ENCODE measurements at places on chromosomes 5 and 9.

- DNase-seq, result no peak
Measured at GRCh38 chr9:126853667-126854066, 6.8 kb upstream of the ZBTB34 start.

DNA sequence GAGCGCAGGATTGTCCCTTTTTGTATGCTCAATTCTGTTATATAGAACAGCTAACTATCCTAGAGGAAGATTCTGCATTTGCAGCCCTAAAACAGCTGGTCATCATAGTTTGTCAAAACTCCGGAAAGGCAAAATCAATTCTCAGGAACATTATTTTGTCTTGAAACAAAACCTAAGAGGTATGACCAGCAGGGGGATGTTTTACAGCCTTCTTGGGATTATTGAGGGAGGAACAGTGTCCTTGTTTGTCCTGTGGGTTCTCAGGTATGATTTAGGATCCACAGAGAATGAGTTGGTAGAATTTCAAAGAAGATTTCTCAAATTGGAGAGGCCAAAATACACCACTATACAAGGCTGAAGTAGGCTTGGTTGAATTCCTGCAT is 136.4 kb downstream of the ZSWIM6 start:
- DNase-seq, result no peak

DNA sequence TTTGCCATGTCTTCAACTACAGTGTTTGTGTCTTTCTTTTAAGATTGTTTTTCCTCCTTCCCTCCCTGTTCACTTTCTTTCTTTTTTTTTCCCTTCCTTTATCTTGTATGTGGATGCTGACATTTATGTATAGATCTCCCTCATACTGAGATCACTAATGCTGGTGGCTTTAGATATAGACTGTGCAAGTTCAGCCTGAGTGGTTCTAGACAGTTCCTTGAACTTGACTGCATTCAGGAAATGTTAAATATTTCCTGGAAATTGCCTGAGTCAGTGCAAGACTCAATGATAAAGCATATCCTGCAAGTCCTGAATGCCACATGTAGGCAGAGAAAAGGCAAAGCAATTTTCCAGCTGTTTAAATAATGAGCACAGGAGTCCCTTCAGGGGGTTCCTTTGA is 182.5 kb upstream of the NR3C1 start:
- DNase-seq, result no peak

DNA sequence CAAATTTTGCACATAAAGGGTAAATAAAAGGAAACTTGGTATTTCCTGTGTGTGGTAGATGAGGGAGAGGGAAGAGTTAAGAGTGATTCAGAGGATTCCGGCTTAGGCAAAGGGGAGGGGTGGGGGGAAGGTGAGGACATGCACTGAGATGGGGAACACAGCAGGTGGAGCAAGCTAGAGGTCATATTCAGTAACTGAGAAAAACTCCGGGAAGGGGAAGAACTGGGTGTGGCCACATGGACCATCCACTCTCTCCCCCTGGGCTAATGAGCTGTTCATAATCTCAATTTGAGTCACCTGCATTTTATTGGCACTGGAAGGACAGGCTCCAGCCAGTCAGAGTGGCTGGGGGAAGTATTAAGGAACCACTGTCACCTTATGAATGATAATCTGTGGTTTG is 45.1 kb upstream of the UGCG start:
- no peak for DNase-seq

- no peak for DNase-seq
Measured at GRCh38 chr5:36494841-36495601, 111.4 kb upstream of the SLC1A3 start.

DNA sequence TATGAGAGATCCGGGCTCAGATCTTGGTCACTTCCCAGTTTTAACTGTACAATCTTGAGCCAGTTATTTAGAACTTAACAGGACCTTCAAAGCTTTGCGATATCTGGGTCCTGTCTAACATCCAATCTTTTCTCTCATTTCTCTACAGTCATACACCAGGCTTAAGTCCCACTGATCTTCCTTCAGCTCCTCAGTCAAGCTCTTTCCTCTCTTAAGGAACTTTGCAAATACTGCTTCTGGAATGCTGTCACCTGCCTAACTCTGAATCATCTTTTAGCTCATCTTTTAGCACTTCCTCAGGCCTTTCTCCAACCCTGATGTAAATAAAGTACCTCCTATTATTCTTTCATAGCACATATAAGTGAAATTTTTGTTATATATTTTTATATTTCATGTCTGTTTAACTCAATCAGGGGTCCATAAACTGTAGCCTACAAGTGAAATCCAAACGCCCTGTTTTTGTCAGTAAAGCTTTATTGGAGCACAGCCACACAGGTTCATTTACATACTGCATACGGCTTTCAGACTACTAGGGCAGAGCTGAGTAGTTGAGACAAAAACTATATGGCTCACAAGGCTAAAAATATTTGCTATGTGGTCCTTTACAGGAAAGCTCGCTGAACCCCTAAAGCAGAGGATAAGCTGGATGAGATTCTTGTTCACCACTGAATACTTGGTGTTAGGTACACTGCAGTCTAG is 63.5 kb downstream of the MEF2C start:
- DNase-seq, result no peak

DNA sequence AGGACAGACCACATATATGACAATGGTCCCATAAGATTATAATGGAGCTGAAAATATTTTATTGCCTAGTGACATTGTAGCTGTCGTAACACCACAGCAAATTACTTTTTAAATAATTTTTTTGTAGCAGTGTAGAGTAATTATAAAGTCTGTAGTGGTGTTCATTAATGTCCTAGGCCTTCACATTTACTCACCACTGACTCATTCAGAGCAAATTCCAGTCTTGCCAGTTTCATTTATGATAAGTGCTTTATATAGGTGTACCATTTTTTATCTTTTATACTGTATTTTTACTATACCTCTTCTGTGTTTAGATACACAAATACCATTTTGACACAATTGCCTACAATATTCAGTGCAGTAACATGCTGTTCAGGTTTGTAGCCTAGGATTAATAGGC is 67.6 kb downstream of the TLE4 start:
- DNase-seq, result no peak

- no peak for DNase-seq
Measured at GRCh38 chr9:127835991-127836516, 18.4 kb downstream of the ENG start.

DNA sequence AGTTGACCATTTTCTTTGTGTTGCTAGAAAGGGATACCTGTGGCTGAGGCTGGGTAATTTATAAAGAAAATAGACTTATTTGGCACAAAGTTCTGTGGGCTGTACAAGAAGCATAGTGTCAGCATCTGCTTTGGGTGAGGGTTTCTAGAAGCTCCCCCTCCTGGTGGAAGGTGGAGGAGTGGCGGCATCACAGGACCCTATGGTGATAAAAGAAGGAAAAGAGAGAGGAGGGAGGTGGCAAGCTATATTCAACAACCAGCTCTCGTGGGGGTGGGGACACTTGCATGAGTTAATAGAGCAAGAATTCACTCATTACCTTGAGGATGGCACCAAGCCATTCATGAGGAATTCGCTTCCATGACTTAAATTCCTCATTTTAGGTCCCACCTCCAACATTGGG is 2041.4 kb upstream of the CDH9 start:
- DNase-seq, result no peak

- DNase-seq, result no peak
Measured at GRCh38 chr5:21419383-21419782, 1431.4 kb upstream of the CDH18 start.

DNA sequence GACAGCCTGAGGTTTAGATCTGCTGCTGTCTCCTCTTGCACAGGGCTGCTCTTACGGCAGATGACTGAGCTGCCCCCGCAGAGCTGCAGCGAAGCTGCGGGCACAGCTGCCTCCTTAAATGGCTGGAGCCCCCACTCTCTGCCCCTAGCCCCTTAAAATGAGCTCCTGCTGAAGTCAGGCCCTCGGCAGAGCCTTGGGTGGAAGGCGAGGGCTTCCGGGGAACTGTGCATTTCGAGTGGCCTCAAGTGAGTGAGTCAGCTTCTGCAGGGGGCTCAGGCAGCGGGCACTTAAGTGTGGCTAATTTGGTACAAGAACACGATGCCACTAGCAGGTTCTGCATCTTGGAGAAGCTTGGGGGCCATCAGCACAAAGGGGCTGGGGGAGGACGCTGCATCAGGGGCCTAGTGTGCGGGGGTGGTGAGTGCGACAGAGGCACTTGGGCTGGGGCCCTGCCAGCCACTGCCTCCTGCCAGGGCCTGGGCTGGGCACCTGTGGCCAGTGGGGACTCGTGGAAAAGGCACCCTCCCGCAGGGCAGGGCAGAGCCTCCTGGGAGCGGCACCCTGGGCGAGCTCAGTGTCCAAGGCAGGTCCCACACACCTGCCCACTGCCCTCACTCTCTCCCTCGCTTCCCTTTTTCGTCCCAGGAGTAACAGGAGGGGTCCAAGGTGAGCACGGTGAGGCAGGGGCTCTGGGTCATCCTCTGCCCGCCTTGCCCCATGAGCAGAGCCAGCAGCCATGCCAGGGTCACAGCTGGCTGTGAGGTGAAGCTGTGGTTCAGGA is 28.8 kb upstream of the RNU6ATAC start:
- no peak for DNase-seq

DNA sequence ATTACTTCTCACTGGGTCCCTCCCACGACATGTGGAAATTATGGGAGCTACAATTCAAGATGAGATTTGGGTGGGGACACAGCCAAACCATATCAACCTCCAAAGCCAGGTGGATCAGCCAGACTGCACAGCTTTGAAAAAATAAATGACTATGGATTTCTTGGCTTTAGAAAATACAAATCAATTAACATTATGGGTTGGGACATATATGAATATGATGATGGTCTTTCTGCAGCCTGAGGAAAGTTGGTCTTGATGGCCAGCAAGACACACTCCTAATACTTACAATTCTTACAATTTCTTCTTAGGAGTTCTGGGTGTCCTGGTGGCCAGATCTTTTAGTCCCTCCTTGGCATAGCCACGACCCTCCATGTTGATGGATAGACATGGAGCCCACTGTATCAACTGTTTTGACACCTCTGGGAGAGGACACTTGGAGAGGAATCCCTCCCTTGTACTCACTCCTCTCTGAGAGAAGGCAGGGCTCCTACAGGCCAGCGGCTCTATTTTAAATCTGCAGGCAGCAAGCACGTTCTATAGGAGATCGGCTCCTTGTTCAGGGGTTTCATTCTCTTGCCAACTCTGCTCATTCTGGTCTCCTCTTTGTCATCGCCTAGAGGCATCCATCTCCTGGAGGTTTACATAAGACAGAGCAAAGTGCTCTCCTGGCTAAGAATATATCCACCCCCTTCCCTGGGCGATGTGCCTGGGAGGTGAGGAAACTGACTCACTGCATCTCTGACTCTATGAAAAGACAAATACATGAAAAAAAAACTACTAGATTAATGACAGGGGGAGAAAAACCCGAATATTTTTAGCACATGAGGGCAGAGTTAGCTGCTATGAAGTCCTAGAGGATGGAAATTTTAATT is 145.9 kb downstream of the CARTPT start:
- no peak for DNase-seq

DNA sequence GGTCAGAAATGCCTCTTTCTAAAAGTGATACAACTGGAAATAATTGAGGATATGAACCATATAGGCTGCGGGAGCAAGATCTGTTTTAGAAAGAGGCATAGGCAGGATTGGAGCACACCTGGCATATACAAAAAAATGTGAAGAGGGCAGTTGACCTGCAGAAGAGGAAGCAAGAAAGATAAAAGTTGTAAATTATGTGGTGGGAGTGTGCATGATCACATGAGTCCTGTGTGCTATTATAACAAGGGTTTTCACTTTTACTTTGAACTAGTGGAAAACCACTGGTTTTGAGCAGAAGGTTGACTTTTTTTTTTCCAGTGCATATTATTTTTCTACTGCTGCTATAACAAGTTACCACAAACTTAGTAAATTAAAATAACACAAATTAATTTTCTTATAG is 489.3 kb downstream of the ANXA1 start:
- DNase-seq, result no peak

DNA sequence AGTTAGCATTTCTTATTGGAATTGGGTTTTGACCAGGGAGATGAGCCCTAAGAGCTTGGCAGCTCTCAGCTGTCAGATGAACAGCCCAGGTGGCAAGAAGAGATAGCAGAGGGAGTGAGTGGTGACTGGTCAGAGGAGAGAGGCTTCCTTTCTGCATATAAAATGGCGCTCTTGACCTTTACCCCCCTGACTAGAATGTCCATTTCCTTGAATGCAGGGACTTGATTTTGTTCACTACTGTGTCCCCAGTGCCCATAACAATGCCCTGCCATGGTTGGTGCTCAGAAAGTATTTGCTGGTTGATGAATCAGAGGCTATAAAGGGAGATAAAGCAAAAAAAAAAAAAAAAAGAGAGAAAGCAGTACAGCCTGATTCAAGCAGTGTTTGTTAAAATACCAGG is 7.2 kb downstream of the CHMP5 start:
- no peak for DNase-seq

GRCh38 chr9:79695531-79696175 is 123.9 kb downstream of the TLE4 start:
- DNase-seq, result peak; percentile 38

- no peak for DNase-seq
Measured at GRCh38 chr9:111094433-111094924, 56.2 kb upstream of the LPAR1 start.

DNA sequence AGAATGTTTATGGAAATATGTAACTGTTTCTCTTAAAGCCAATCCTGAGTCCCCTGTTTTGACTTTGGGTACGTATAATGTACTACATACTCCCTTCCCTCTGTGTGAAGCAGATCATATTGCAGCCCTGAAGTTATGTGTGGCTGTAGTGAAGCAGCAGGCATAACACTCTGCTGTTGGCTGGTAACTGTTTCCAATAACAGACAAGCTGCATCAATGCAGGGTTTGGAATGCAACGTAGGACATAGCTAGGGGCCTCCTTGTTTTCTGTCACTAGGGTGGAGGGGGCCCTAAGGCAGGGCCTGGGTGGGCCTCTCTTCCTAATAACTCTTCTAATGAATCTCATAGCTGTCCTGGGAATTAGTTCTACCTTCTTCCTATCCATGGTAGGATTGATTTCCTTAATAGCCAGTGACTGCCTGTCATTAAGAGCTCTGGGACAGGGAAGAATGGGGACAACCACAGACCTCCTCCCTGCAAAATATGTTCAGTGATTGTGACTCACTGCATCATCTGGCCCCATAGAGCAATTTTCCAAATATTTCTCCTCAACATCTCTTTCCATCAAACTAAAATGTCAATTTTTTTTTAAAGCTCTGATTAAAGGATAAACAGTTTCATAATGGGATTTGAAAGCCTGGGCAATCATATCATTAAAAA is 129.6 kb upstream of the HMHB1 start:
- no peak for DNase-seq
